ENCODE measurements at places on chromosomes 16 and 17.

GRCh38 chr17:64780096-64781013 lies 118.2 kb upstream of the SMURF2 start:
- DNase-seq, result peak; percentile 53

- DNase-seq, result no peak
These were observed 157.3 kb downstream of the KIF2B start for GRCh38 chr17:53979991-53980390.

DNA sequence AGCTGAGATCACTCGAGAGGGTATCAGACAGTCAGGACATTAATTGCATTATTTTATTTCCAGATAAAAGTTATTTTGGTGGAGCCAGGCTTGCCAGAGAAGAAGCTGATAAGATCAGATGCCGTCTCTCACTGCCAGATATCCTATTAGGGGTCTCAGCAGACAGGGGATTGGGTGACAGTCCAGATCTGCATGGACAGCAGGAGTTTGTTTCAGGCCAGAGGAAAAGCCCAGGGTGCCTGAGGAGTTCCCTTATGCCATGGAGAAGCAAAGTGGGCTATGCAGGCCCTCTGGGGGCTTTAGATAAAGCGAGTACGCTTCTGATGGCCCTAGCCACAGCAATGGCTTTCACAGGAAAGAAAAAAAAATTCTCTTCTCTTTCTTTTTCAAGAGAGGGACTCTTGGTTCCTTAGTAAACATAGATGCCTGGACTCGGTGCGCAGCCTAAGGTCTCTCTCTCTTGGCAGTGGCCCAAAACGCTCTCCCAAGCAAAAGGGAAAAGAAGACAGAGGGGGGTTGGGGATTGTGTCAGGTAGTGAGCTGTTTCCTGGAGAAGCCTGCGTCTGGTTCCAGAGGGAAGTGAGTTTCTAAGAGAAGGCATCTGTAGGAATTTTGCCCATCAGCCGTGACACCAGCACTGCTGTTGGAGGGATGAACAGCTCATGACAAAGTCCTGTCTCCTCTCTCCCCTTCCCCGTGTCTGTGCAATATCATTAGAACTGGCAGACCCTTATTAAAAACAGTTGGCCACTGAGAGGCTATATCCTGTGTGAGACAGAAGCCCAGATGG lies 166.3 kb upstream of the FOXF1 start:
- no peak for DNase-seq

DNA sequence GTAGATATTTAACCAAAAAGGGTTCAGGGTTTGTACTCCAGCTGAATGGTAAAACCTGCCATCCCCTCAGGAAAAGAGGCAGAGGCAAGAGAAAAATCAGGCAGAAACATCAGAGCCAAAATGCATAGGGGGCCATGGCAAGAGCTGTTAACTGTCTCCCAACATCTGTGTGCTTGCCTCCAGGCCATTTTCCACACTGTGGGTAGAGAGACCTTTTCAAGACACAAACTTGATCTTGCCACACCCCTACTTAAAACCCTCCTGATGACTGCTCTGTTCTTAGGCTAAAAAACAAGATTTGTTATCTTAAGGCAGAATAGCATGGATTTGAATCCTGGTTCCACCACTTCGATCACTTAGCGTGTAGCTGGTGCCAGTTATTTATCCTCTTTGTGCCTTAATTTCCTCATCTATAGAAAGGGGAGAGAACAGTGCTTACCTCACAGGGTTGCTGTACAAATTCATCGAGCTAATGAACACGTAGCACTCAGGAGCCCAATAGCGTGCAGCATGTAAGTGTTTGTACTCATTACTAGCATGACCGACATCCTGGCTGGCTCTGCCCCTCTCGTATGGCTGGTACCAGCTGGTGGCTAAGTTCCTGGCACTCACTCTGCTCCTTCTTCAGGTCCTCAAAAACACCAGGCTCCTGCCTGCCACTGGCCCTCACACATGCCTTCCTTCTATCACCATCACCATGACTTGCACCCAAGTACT lies 25.8 kb downstream of the STAT3 start:
- DNase-seq, result no peak

DNA sequence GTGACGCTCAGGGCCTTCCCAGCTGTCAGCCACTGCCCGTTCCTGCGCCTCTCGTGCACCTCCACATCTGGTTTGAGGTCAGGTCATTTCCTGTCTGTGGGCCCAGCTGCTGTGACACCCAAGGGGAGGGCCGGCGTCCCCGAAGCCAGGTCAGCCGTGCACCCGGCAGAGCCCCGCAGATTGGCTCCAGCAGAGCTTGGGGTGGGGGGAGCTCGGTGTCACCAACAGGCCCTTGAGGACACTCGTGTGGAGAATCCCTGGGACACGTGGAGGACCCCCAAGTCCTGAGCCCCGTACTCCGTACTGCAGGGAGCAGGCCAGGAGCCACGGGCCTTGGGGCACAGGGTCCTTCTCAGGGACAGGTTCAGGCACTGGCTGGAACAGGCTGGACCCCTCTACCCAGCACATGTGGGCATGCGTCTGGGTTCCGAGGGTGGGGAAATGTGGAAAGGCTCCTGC lies 4.8 kb downstream of the SPATA2L start:
- DNase-seq, result no peak

DNA sequence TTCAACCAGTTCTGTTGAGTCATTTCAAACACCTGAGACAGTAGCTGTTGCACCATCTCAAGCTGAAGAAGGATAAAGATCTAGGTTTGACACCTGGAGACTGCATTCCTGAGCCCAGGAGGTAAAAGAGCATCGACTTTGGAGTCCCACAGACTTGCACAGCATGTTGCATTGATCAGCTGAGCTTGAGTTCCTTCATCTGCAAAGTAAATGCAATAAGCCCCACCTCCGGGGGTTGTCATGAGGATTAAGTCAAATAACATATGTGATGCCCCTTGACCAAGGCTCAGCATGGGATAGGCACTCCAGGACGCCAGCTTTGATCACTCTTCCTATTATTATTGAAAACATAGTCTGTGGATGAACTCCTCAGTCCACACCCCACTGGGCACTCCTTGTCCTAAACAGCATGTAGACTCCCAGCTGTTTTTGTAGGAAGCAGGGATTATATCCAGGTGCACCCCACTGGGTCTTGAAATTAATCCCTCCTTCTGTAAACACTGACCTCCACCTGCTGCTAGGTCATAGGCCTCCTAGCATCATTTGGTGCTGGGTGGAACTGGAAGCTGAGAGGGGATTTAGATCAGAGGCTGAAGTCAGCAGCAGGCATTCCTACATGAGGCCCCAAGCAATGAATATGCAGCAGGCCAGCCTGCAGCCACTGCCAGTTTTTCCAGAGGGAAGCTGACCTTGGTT lies 259.0 kb downstream of the HS3ST4 start:
- no peak for DNase-seq

- DNase-seq, result no peak
These were observed 12.3 kb downstream of the RFFL start for GRCh38 chr17:35051183-35051578.

DNA sequence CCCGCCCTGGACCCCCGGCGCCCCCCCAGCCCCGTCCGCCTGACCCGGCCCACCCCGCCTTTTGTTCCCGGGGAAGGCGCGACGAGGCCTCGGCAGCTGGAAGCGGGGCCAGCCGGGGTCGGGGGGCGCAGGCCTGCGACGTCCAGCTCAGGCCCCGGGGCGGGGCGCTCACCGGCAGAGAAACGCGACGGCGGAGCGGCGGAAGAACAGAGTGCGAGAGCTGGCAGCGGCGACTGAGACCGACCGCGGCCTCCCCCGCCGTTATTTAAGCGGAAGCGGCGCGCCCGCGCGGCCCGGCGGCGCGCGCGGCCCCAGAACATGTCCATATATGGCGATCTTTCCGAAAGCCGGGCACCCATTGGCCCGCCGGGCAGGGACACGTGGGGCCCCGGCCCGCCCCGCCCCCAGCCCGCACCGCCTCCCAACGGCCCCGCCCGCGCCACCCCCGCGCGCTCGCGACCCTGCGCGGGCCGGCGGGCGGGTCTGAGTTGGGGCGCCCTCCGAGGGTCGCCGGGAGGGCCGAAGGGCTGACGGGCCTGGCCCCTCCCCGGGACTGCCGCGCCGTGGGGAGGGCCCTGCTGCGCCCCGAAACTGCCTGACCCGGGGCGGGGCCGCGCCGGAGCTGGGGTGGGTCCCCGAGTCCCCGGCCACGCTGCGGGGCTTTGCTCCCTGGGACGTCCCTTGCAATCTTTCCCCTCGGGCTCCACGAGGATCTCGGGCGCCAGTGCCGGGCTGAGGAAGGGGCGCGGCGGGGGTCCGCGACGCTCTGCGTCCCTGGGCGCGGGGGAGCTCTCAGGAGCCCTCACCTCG lies at the start of gene ACTG1:
Gene ACTG1 (minus strand): TSS at position 238 of the 810 bp plus-strand sequence. CDS start 445 bp downstream, outside the sequence.
- peak; percentile 31 for DNase-seq

GRCh38 chr16:6248199-6248598 lies 1084.4 kb upstream of the RBFOX1 start:
- no peak for DNase-seq

DNA sequence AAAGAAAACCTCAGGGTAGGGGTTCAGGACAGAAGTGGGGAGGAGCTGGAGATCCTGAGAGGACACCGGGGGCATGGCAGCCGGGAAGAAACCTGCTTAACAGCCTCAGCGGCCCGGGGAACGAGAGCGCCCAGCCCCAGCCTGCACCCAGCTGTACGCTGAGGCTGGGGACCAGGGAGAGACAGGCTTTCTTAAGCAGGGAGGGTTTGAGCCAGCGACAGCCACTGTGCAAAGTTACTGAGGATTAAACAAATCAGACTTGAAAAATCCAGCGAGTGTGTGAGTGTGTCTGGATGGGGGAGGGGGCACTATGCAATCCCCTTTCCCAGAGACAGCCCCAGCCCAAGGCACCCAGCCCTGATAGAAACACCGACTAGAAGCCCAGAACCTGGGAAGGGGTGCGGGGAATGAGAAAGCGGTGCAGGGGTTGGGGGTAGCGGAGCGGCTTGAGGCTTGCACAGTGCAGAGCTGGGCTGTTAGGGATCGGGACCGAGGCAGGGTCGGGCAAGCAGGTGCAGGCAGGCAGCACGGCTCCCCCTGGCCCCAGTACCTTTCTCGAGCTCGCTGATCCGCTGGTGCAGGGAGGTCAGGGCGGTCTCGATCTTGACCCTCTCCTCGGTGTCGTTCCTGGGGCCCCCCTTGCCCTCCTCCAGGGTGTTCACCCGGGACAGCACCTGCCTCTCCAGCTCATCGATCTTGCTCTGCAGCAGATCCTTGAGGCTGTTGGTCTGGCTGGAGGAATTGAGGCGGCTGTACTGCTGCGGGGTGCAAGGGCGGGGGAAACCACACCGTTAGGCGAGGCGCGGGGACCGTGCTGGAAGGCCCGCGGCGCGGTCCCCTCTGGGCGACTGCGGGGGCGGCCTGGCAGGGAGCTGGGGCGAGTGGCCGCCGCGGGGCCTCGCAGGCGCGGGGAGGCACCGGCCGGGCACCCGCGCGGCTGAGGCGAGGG lies 1.2 kb downstream of the NPTX1 start:
- DNase-seq, result no peak

DNA sequence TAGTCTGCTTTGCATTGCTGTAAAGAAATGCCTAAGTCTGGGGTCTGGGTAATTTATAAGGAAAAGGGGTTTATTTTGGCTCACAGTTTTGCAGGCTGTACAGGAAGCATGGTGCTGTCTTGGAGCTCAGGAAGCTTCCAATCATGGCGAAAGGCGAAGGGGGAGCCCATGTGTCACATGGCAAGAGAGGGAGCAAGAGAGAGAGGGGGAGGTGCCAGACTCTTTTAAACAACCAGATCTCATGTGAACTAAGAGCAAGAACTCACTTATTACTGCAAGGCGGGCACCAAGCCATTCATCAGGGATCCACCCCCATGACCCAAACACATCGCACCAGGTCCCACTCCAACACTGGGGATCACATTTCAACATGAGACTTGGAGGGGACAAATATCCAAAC lies 148.2 kb upstream of the HS3ST2 start:
- no peak for DNase-seq

- no peak for DNase-seq
These were observed 368.2 kb downstream of the SNX29 start for GRCh38 chr16:12344577-12345343.

DNA sequence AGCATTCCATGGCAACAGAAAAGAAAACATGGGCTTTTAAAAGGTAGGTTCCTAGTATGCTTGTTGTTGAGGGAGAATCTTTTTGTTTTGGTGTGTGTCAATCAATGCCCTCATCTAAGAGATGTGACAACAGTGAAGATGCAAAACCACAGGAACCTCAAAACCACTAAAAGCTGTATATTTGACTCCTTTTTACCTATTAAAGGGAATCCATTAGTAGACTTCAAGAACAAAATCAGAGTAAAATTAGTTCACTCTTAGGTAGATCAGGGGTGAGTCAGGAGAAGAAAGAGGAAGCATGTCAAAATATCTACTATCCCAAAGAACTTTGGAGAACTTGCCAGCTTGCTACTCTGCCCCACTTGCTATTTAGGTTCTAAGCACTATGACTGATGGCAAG lies 89.1 kb downstream of the CDK5R1 start:
- no peak for DNase-seq

DNA sequence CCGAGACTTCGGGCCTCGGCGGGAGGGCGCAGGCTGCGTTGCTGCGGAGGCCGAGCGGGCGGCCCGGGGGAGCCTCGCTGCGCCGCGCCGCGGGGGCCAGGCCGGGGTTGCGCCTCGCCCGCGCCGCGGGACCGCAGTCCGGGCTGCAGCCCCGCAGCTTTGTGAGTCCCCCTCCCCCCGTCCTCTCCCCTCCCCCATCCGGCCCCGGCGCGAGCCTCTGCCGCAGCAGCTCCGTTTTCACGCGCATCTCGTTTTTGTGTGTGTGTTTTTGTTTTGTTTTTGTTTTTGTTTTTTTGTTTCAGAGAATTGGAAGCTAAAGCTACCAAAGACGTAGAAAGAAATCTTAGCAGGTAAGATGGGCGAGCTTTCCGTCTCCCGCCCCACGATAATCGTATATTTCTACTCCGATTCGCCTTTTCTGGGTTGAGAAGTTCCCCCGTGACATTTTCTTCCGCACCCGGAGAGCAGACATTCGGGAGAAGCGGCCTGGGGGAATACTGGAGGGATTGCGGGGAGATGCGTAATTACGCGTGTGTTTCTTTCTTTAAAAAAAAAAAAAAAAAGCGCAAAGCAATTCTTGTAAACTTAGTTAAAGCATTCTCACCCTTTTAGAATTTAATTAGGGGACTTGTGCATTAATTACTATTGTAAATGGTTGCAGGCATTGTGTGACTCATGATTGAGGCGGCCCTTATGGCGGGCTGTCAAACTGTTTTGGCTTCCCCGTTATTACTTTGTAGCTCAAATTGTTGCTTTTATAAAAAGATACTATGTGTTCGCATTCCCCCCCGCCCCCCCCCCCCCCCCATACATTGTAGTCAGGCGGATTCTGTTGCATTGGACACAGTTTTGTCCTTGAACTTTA lies 732 bp downstream of the TNRC6A start:
- DNase-seq, result no peak

- DNase-seq, result no peak
These were observed 2.7 kb downstream of the C1QTNF1 start for GRCh38 chr17:79026376-79027273.

All from SW 1271 (cell line).